ENCODE measurements at places on chromosomes 5 and 9.

GRCh38 chr9:69093471-69094103 is 58.0 kb downstream of the FXN start:
- no peak for DNase-seq

GRCh38 chr9:3823842-3824475 is 298.2 kb upstream of the RFX3 start:
- peak; percentile 89 for DNase-seq

DNA sequence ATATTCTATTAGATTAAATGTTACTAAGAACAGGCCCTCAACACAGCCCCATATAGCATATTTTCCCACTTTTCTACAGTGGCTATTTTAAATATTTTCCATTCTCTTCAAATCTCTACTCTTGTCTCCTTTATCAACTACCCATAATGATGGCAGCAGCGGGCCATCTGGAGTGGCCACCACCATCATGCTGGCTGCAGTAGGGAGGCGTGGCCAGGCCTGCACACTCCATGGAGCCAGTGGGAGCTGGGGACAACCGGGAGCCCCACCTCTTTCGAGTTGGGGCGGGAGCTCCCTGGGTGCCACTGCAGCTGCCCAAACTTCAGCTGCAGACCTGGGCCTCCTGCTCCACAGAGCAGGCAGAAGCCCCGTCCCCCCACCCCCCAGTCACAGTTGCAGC is 98.4 kb upstream of the RANBP6 start:
- DNase-seq: no peak

GRCh38 chr9:125700791-125701190 is 6.2 kb downstream of the MAPKAP1 start:
- peak; percentile 25 for DNase-seq

GRCh38 chr5:158026304-158027031 is 167.5 kb upstream of the CLINT1 start:
- peak; percentile 98 for DNase-seq

DNA sequence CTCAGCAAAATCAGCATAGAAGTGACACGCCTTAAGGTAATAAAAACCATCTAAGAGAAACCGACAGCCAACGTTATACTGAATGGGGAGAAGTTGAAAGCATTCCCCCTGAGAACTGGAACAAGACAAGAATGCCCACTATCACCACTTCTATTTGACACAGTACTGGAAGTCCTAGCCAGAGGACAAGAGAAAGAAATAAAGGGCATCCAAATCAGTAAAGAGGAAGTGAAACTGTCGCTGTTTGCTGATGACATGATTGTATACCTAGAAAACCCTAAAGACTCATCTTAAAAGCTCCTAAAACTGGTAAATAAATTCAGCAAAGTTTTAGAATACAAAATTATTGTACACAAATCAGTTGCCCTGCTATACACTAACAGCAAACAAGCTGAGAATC is 393.3 kb downstream of the KIF4B start:
- no peak for DNase-seq

GRCh38 chr9:38112049-38112448 is 43.0 kb upstream of the SHB start:
- no peak for DNase-seq

GRCh38 chr5:149456597-149457392 is 77.7 kb upstream of the IL17B start:
- DNase-seq: no peak

DNA sequence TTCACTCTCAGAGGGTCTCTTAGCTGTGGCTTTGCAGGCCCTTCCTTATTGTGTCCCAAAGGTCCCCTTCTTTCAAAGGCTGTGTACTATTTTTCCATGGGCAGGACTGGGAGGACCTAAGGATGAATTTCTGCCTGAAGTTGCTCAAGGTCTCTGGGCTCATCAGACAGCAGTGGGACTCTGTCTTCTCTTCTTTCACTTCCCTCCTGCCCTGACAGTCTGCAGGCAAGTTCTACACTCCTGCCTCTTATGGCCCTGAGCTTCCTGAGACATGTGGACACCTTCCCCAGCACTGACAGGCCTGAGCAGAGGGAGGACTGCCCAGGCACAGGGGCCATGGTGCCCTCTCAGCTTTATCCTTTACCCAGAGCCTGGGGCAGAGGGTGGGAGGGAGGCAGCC is 14.8 kb downstream of the ENHO start:
- DNase-seq: no peak

DNA sequence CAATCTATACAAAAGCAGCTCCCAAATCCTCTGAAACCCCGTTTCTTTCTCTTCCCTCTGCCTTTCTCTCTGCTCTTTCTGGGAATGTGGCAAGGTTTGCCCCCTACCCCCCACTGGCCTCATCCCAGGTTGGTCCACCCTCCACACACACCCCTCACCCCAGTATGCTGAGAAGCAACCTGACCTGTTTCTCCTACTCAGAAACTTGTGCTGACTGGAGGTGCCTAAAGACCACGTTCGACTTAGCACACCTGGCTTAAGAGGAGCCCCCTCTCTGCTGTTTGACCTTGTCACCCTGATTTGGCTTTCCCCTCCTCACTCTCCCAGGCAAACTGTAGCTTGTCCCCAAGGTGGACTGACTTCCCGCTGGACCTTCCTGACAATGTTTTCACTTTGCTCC is 1.1 kb upstream of the SEPTIN8 start:
- DNase-seq: no peak

DNA sequence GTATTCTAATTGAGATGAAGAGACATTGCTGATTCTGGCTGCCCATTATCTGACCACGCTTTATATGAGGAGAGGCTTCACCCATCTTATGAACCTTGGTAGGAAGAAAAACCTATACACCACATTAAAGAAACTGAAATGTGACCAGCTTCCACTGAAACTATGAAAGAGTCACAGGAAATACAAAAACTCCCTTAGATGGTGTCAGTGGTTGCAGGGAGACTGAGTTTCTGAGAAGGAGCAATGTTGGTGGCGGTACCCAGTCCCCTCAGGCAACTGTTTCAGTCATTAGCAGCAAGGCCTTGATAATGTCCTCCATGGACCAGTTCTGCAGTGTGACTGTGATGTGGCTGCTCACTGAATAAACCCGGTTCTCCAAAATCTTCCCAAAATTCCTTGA is 110.5 kb upstream of the FTMT start:
- DNase-seq: no peak

- DNase-seq: no peak
These were observed 144.7 kb upstream of the IER5L start for GRCh38 chr9:129322641-129323375.

- no peak for DNase-seq
These were observed 7.0 kb downstream of the SCAMP1 start for GRCh38 chr5:78367318-78367991.

DNA sequence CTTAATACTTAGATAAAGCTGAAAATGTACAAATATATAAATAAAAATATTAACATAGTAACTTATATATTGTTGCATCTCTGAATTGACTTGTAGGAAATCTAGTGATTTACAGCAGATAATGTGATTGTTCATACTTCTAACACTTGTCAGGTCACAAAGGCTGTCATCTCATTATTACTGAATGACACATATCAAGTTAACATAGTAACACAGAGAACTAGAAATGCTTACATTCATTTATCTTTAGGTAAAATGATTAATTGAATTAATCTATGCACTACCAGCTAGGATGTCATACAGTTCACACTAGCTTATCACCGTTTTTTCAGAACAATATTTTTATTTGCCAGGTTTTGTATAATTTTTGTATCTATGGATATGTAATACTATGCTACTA is 189.8 kb upstream of the SH3GL2 start:
- DNase-seq: no peak

- DNase-seq: no peak
These were observed 36.6 kb downstream of the MELK start for GRCh38 chr9:36609306-36609705.

GRCh38 chr5:68456756-68457217 is 241.2 kb downstream of the PIK3R1 start:
- peak; percentile 43 for DNase-seq

DNA sequence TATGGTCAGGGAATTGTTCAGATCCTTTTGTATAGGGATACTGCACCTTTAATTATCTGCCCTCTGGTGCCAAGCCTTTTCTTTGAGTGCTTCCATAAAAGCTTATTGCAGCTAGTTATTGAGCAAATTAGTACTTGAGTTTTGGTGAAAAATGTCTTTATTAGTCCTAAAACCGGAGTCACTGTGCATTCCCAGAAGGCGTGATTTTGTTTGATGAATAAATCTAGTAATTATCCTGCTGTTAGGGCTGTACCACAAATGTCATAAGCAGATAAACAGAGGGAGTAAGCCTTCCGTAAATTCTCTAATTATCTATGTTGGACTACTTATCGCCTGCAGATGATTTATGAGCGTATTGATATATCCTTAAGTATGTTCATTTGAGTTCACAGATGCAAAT is 620.7 kb upstream of the ARRDC3 start:
- peak; percentile 5 for DNase-seq

DNA sequence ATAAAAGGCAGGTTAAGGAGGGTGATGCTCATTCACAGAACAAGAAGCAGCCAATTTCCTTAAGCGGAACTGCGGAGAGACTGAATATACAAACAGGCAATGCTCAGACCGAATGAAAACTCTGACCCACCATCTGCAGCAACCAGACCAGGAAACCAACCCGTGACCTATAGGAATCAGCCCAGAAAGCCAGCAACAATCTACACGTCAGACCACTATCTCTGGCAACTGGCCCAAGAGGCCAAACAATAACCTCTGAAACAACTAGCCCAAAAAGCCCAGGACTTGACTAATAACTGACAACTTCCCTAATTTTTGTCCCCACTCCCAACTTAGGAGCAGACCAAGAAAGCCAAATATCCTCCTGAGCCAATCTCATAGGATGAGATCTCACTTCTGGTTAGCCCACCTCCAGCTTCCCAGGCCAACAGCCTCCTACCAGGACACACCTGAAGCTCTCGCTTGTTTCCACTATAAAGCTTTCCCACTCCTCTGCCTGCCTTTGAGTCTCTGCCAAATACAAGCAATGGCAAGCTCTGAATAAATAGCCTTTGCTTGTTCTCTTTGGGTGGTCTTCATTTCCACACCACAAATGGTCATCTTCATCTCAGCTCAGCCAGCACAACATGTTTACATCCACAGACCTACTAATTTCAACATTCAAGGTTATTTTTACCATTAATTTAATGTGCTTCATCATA is 168.5 kb downstream of the HSD17B3 start:
- DNase-seq: no peak

- DNase-seq: no peak
These were observed 15.2 kb downstream of the LIFR start for GRCh38 chr5:38541174-38541725.

DNA sequence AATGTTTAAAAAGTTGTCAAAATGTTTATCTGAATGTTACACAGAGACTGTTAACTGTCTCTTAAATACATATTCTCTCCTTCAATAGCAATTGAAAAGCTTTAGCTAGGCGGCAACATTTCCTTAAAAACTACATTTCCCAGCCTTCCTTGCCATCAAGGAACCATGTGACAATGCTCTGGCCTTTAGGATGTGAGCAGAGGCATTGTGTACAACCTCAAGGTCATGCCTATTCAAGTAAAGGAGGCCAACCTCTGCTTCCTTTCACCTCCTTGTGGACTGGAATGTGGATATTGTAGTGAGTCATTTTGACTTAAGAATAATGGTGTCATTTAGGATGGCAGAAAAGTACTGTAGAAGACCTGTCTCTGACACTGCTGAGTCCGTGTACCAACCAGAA is 23.7 kb upstream of the MROH2B start:
- no peak for DNase-seq

DNA sequence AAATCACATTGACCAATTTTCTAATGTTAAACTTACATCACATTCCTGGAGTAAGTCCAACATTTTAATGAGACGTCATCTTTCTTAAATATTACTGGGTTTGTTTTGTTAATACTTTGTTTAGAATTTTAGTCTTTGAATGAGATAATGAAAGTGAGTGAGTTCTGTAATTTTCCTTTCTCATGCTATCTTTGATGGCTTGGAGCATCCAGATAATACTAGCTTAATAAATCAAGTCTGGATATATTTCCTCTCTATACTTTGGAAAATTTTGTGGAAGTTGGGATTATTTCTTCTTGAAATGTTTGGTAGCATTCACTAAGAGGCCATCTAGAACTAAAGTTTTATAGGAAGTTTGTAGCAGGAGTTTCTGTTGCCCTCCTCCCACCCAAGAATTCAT is 90.8 kb upstream of the IL7R start:
- no peak for DNase-seq

DNA sequence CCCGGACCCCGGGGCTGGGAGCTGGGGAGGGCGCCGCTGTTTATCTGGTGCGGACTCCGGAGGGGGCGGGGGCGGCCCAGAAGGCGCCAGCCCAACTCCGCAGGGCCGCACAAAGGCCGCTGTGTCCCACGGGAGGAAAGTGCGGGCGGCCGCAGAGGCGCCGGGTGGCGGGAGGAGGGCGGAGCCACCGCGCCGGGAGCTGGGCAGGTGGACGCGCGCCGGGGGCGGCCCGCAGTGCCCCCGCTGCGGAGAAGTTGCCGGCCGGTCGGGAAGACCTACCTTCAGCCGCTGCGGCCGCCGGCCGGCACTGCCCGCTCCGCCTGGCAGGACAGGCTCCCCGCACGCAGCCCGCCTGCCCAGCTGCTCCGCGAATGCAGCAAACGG is 43.6 kb downstream of the NACC2 start:
- DNase-seq: no peak

GRCh38 chr9:70049672-70050271 is 6.1 kb downstream of the MAMDC2 start:
- DNase-seq: no peak

DNA sequence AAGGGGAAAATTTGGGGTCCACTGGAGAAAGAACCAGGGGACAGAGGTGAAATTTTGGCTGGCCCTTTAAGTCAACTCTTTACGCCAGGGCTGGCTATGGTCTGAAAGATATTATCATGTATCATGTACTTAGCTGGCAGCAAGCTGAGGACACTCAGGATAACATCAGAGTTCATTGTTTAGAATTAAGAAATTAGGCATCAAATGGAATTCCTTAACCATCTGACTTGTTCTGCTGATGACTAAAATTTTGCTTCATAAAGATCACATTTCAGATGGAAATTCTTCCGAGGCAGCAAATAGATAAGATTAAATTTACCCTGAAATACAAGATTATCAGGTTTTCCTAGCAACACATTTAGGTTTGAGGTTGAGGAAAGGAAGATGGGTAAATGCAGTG is 269.4 kb upstream of the KLF9 start:
- DNase-seq: no peak

DNA sequence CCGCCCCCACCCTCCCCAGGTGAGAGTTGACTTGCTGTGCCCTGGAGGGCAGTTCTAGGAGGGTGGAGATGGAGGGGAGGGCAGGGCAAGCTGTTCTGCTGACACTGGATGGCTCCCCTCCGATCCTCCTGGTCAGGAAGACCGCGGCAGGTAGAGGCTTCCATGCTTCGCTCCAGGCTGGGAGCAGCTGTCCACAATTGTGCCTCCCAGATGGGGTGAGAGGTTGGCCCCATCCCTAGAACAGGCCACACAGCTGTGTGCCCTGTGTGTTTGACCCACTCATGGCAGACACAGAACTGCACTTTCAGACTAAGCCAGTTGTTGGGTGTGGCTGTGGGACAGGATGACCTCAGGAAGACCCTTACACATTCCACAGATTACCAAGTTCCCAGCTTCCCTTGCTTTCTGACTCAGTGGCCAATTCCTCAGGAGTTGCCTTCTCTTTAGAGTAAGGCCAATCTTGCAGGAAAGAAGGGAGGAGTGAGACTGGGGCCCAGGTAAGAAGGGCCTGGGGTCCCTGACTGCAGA is 72.1 kb upstream of the HSPA9 start:
- no peak for DNase-seq
